B cell (primary cell): ENCODE measurements at places on chromosomes 3 and 15. TPM values are rescaled to one million over a fixed set of nuclear protein-coding genes. Genes with fewer than 3 reads are reported as not detected.

DNA sequence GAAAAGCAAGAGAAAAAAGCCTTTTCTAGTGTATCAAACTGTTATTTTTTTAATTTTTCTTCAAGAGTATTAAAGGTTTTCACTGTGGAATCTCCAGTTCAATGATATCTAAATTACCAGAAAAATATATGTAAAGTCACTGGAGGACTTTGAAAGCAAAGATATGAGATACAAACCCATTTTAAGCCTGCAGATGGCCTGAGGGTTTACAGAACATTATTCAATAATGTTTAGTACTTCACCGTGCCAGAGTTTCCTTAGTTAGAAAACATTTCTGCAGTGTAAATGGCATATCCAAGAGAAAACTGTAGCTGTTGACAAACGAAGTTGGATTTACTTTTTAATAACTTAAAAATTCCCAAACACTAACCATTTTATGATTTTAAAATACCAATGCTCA is 529.4 kb upstream of the AGTR1 start:
- DNase-seq: no peak

GRCh38 chr3:128395500-128396162 is 71.1 kb downstream of the DNAJB8 start:
- DNase-seq: no peak

DNA sequence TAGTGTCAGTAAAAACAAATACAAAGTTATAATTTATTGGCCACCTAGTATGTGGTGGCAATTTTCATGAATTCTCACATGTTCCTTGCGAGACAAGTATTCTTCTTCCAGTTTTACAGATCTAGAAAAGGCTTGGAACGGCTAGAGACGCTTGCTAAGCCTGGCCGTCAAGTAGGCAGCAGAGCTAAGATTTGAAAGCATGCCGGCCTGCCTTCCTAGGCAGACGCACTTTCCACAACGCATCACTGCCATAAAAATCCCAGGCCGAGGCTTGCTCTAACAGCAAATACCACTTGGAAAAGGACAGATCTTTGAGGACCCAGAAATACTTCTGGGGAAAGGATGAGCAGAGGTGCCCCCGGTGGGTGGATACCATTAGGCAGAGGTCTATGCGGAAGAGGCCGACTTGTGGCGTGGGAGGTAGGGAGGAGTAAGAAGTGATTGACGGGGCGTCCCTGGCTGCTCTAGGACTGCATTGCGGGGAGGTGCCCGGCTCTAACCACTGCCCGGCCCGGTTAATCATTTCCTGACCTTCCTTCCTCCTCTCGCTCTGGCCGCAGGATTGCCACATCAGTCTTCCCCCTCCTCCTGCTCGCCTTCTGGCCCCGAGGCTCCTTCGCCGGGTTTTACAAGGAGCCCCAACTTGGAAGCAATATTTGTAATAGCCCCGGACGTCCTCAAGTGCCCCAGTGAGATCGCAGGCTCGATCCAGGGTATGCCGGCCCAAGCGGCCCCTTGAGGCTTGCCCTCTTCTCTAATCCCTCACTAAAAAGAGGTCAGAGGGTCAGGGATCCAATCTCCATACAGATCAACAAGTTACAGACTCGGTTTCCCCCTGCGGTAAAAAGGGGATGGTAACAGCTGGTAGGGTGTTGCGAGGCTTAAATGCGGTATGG is 1.3 kb upstream of the USP3 start:
- peak; percentile 89 for DNase-seq

DNA sequence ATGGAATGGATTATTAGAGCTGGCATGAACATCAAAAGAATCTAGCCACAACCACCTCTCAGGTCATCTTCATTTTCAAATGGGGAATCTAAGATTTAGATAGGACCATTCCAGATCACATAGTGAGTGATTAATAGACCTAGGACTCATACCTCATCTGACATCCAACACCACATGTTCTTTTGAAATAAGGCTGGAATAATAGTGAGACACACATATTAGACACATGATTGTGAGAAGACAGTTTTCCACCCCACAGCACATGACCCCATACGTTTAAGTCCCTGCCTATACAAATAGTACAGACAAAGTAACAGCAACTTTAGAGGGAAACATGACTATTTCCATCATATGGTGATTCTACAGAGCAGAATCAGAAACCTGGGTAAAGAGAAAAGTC is 344.7 kb upstream of the TPRG1 start:
- DNase-seq: no peak

GRCh38 chr15:84981054-84981710 is 474 bp upstream of the PDE8A start:
- DNase-seq: peak; percentile 98

DNA sequence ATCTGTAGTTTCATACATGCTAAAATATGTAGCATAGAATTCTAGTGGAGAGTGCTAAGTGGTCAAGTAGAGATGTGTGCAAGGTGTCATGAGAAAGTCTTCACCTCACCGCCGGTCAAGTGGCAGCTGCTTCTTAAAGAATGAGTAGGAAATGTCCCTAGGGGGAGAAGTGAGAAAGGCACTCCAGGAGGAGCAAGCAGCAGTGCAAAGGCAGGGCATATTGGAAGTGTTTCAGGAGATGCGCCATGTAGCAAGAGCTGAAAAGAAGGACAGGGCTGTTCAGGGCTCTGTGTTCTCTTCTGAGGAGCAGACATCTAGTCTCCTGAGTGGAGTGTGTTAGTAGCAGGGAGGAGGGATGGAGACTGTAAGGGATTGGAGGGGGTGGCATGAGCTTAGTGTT is 312.4 kb upstream of the SEMA6D start:
- no peak for DNase-seq

DNA sequence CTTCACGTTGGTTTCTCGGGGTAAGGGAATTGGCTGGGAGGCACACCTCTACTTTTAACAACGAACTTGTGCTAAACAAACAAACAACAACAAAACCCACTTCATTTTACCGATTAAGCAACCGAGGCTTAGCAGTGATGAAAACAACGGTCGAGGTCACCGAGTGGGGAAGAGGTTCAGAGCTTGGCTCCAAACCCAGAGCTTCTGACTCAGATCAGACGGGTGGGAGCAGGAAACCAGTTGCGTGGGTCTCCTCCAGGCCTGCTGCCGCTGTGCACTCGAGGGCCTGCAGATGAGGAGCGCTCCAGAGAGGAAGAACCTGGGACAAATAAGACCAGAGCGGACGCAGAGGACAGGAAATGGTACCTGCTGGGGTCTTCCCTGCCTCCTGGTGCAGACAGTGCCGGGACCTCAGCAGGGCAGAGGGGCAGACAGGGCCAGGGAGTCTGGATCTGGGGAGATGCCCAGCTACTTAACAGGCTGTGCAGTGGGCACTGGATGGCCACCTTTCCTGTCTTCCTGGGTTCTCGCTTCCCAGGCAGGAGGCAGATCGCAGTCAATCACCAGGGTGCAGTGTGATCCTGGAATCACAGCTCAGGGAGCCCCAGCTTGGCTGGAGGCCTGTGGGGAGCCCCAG is 99.0 kb upstream of the MEF2A start:
- DNase-seq: no peak

Gene CLDN18
- not detected in 2 replicates for total RNA-seq

DNA sequence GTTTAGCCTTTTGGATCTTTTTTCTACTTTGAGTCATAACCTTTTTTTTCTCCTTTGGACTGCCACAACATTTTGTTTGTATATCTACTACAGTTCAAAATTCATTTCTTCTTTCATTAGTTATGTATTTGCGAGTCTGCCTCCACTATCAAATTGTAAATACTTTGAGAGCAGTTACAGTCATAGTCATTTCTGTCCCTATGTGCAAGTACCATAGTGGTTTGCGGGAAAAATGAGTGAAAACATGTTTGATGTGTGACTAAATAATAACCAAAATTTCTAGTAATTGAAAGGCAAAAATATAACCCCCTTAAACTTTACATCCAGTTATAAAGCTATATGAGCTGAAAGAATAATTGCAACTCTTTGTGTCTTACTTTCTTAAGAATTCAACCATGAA is 45.8 kb upstream of the CCDC50 start:
- no peak for DNase-seq

DNA sequence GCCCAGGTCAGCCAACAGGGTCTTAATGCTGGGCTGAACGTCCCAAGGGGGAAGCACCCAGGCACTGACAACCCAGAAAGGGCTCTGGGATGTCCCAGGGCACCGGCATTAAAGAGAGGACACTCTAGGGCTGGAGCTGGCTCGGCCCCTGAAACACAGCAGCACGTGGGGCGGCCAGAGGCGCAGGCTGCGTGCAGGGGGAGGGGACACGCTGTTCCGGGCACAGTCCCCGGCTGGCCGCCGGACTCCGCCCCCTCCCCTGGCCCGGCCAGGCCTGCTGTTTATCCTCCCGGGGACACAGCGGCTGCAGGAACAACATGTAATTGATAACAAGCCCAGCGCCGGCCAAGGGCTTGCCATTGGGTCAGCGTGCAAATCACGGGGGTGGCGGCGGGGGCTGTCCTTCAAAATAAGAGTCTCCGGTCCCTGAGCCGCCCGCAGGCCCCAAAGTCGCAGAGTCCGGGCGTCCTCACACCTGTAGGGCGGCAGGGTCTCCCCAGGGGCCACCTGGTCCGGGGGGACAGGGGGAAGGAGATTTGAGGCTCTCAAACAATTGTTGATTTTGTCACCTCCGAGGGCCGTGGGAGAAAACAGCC is 1.3 kb downstream of the KLF15 start:
- DNase-seq: no peak

Gene SPTSSB
- not detected in 2 replicates for total RNA-seq

DNA sequence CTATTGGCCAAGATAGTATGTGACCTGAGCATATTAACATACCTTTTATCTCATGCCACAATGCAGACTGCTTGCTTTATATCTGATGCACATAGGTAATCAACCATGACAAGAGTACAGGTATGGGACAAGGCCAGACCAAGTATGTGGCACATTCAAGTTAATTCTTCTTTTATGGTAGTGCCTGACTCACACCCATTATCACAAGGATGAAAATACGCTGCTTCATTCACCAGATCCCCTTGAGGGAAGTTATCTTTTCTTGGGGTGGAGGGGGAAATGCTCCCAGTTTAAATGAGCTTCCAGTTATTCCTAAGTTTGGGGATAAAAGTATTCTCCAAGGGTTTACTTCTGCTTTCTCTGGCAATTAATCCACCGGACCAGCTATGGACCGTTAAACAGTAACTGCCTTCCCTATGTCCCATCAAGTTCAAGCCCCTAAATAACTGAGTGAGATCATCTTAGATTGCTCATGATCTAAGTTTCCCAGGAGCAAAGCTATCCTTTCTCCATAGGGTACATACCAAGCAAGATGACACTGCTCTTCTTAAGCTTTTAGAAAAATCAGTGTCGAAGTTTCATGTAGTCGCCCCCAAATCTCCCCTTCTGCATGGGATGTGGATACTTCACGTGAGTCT is 1.9 kb downstream of the COL8A1 start:
- no peak for DNase-seq

DNA sequence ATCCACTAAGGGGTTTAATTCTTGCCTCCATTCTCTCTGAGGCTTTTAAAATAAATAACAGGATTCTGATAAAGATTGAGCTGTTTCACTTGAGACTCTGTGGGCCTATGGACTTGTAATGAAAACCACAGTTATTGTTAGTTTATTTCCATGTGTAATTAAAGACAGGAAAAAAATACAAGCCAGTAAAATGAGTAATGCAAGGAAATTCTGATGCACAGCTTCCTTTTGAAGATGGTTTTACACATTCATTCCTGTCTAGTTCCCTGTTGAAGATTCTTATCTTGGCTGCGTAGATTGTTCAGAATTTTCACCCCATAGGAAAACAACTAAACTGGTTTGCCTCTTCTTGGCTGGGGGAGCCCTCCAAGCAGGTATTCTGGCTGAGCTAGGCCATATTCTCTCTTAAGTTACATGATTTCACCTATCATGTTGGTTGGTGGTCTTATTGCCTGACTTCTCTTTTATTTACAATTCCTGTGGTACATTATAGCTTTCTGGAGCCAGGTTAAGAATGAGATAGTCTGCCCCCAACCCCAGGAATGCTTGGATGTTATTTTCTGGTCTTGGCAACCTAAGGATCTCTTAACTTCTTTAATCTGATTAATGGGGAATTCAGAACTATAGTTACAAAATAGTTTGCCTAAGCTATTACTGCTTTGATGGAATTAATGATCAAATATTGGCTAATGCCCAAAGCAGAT is 67.6 kb downstream of the MITF start:
- no peak for DNase-seq

DNA sequence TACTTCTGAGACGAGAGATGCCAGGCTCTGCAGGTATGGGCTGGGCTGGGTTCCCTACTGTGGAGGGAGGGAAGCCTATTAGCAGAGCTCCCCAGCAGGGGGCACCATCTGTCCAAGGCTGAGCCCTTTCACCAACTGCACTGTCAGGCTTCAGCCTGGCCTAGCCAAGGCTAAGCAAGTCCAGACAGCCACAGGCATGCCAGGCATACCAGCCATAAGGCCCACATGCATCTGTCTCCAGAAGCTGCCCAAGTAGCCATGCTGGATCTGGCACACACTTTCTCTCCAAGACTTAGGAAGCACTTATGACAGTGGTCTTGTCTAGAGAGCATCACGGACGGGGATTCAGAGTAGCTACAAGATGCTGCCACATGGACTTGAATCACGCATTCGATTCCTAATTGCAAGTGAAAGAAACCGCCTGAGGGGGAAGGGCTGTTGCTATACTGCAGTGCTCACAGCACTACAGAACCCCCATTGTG is 28.3 kb downstream of the RUVBL1 start:
- DNase-seq: peak; percentile 76

Gene TTLL3
- total RNA-seq: 84.5 and 84.6 TPM in 2 replicates

DNA sequence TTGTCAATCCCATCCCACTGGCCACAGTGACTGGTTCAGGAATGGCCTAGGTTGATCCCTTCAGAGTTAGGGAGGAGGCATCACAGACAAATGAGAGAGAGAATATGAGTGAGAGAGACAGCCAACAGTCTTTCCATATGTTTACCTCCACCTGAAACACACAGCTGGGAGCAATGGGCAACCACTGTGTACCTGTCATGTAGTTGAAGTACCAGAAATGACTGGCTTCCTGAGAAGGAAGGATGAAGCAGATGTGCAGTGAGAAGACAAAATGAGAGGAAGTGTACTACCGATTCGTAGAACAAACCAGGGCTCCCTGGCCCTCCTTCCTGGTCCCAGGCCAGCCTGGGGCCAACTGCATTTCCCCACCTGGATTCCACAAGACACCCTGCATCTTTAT is 27.4 kb downstream of the SRGAP3 start:
- no peak for DNase-seq

DNA sequence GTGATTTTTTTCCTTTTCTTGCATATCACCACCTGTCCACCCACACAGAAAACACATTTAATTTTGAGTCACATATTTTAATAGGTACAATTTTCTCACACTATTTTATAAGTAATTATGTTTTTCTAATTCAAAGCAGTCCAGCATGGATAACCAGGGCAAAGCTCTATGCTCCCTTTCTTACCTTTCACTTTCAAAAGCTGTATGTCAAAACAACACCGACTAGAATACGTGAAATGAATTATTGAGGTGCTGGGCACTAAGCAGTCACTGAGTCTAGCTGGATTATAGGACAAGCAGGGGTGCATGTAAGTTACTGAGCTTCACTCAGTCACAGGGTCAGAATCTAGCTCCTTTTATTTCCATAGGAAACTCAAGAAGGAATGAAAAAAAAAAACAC is 60.6 kb downstream of the LSAMP start:
- DNase-seq: no peak

DNA sequence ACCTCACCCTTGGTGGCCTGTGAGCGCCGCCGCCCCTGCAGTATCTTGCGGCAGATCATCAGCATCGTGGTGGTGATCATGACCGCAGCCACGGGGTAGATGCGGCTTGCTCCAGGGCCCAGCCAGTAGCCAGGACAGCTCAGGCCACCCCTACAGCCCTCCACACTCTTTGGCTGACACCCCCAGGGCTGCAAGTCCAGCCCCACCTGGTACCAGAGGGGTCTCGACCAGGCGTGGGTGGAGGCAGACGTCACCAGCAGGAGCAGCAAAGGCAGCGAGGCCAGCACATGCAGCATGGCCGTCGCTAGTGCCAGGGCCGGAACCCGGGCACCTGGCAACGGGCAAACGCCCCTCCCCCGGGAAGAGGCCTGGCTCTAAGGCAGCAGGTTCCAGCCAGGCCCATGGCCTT is at the start of gene TMEM89:
TMEM89 (minus strand) TSS at position 309 of the 409 bp plus-strand sequence; CDS start at position 296, 13 bp downstream.
- DNase-seq: no peak
